ENCODE measurements at places on chromosomes 4 and X. TPM values are rescaled to one million over a fixed set of nuclear protein-coding genes. Genes with fewer than 3 reads are reported as not detected.

The RPA4 gene
- 0.79 TPM for total RNA-seq

The FAM149A gene
- 13.9 TPM for total RNA-seq

The SMARCAD1 gene
- total RNA-seq = 29.2 TPM

The IL21 gene
- total RNA-seq = not detected

The GPM6B gene
- total RNA-seq = 36.3 TPM

The NAP1L2 gene
- total RNA-seq = 1.2 TPM

The FABP2 gene
- total RNA-seq = not detected
